ENCODE measurements at places on chromosomes 5 and 9. TPM values are rescaled to one million over a fixed set of nuclear protein-coding genes. Genes with fewer than 3 reads are reported as not detected.

The CCDC183 gene
- 0.49 TPM for total RNA-seq

The CAMSAP1 gene
- 26.7 TPM for total RNA-seq

The PPP2R2B gene
- 1.3 TPM for total RNA-seq

The BAAT gene
- 0.16 TPM for total RNA-seq

The TICAM2 gene
- total RNA-seq: 0.48 TPM

The MVB12B gene
- total RNA-seq: 3.7 TPM

The LCN2 gene
- total RNA-seq: not detected

The SPATA31D4 gene
- not detected for total RNA-seq

DNA sequence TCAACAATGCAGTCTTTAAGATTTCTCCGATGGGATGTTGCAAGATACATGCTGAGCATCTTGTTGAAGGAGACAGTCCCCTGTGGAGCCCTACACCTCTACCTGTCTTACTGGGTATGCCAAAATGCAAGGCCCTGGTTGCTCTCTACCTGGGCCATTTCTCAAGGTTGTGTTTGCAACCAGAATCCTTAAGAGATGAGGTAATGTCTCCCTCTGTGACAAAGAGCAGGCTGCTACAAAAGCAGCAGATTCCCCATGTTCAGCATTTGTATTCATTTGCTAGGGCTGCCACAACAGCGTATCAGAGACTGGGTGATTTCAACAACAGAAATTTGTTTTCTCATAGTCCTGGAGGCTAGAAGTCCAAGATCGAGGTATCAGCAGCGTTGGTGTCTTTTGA, 138.4 kb upstream of the RPS23 start:
- no peak for DNase-seq

DNA sequence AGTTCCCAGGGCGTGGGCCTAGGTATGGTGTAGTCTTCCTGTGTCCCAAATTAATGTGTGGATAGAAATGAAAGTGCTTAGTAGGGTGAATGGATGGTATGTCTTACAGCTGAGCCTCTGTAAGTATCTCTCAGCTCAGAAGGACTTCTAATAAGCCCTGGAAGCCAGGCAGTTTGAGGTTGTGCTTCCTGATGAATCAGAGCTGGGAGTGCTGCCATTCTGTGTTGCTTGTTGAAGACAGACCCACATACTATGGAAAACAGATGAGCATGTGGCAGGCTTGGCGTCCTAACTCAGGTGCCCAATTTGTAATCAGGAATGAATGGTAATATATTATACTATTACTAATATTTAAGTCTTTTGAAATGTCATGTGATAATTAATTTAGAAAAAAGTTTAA, 69.8 kb downstream of the CMYA5 start:
- no peak for DNase-seq

DNA sequence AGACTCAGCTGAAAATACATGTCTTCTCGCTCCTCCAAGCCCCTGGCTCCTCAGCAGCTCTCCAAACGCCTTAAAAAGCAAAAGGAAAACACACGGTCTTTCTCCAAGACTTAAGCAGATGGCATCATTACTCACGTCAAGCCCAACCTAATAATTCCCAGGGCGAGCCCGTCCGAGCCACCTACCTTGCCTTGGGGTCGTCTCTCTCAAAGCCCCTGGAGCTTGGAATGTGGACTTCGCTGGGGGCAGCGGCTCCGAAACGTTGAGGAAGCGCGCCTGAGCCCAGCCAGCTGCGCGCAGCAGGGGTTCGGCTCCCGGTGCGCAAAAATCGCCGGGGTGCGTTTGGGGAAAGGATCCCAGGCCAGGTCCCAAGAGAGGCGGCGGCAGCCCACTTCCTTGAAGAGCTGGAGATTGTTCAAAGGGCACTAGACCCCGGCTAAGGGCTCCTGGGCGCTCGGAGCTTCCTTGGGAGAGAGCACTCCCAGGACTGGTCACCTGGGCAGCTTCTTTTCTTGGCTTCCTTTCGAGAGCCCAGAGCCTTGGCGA, 395 bp downstream of the DRD1 start:
- no peak for DNase-seq

DNA sequence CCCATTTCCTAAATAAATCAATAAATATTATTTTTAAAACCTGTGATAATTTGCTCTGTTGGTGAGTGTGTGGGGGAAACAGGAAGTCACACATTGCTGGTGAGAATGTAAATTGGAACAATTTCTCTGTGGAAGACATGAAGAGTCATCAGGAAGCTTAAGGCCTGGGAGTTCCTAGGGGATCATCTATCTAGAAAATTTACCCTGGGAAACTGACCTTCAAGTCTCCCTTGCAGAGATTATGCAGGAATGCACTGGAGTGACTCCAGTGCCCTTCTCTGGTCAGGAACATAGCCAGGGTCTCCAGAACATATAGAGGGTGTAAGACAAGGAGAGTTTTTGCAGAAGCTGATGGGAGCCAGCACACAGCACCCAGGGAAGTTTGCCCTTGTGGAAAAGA, 13.0 kb upstream of the GCNT1 start:
- no peak for DNase-seq

DNA sequence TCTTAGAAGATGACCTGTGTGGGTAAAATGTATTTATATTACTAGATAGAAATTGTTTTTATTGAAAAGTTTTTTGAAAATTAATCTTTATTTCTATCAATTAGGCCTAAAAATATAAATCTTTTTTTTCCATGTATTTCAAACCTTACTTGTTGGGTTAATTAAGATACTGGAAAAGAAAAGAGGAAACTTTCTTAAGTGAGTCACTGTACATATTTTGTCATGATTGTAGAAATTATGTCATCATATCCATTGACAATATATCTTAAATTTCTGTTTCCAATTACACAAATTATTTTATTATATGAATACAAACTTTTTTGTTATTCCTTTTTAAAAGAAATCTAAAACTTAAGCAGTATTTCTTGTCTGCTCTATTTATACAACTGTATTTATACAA, 53.1 kb downstream of the RETREG1 start:
- DNase-seq: no peak

GRCh38 chr5:3393920-3394597, 201.6 kb upstream of the IRX1 start:
- no peak for DNase-seq

GRCh38 chr5:174101195-174101730, 55.8 kb downstream of the NSG2 start:
- DNase-seq: no peak

DNA sequence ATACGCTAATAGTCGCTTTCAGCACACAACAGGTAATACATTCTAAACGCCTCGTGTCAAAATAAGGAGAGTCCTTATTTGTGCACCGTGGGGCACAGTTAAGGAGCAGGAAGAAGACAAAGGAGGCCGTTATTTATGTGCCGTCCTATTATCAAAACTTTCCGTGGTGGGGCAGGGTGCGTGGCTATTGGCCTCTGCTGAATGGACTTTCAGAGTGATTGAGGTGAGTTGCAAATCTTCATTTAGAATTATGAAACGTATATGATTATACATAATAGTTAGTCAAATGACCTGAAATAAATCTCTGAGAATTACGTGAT, 833 bp downstream of the C5orf24 start:
- no peak for DNase-seq

DNA sequence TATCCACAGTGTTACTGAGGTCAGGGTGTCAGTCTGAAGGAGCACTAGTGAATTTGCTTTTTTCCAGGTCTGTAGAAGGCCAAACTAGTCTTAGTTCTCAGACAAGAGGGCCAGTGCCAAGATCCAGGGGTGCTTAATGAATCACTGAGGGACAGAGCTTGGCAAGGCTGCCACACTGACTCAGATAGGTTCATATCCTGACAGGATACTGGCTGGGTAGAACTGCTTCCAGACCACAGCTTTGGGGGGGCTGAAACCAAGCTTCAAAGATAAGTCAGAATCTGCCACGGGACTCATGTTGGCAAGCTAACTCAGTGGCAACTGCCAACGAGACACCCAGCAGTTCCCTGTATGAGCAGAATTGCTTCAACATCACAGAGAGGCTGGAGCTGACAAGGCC, 1125.4 kb downstream of the EFNA5 start:
- no peak for DNase-seq

- DNase-seq: no peak
Observed at GRCh38 chr5:35312267-35312666, 82.0 kb upstream of the PRLR start.

- no peak for DNase-seq
Observed at GRCh38 chr5:179152144-179152895, 92.1 kb downstream of the ZNF354C start.

GRCh38 chr5:124956471-124957029, 210.1 kb upstream of the ZNF608 start:
- DNase-seq: no peak

DNA sequence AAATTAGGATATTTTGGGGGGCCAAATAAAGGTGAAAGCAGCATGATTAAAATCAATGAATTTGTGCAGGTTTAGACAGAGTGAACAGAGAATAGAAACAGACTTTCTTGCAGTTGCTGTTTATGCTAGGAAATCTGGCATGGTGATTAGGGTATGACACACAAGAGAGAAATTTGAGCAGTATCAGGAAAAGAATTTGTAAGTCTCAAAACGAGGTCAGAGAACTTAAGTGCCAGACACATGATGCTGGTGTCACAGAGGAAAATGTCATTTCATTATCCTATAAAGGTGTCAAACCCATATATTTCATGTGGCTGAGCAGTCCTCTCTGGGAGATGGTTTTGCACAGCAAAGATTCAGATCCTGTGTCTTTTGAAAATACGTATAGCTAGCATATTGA, 15.7 kb downstream of the LVRN start:
- DNase-seq: no peak

DNA sequence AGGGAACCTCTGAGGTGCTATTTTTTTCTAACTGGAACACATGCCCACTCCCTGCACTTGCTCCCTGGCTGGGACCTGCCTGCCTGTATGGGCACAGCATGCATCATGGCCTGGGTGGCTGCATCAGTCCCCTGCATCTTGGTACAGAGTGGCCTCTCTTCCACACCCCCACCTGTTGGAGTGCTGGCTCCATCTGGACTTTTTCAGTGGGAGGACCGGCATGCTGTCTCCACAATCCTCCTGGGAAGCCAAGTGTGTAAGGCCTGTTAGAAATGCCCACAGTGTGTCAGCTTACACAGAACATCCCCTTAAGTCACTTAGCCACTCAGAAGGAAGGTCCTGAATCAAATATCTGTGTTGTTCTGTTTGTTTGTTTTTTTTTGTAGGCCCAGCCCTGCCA, 102.9 kb downstream of the MARCHF3 start:
- DNase-seq: no peak

GRCh38 chr5:530001-530955, 6.0 kb upstream of the SLC9A3 start:
- DNase-seq: no peak

- DNase-seq: no peak
Observed at GRCh38 chr5:169591636-169592035, 8.1 kb downstream of the SPDL1 start.

DNA sequence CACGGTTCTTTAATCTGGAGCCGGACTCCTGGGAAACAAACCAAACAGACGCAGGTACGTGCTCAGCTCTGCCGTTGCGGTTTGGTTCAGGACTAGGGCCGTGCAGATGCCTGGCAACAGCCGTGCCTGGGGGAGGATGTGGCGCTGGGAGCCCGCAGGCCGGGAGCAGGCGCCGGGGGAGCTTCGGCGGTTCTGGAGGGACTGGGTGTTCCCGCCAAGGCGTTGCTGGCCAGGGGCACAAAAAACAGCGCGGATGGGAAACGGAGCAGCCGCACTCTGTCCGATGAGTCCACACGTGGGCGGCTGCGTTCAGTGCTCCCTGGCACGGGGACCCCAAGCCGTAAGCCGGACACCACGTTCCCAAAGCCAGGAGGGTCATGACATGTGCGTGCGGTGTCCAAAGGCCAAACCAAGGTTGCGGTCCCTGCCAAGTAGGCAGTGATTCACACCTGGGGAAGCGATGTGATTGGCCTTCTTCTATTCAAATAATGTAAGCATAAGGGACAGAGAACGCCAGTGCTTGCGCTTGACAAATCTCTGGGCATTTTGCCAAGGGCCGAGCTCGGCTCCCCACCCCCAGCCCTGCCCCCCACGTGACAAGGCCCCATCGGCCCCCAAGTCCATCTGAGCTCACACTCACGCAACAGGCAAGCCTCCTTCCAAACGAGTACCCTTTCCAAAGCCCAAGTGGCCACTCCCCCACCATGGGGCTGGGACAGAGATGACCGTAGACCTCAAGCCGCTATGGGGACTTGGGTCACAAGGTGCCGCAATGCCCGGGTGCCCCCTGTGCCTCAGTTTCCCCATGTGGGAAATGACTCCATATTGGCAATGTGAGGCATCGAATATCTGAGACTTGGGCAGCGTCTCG, 49.7 kb upstream of the NKD2 start:
- DNase-seq: no peak

- no peak for DNase-seq
Observed at GRCh38 chr5:2738700-2739359, 12.6 kb downstream of the IRX2 start.

DNA sequence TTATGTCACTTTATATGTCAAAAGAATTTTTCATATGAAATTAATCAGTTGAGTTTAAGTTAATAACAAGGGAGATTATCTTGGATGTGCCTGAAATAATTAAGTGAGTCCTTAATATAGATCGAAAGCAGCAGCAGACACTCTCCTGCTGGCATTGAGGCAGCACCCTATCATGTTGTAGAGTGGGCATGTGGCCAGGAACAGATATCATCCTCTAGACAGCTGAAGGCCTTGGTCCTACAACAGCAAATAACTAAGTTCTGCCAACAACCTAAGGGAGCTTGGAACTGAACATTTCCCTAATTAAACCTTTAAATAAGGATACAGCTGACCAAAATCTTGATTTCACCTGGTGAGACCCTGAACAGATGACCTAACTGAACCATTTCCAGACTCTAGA, 25.8 kb upstream of the UGT3A1 start:
- no peak for DNase-seq

GRCh38 chr9:33265211-33265865, 489 bp downstream of the CHMP5 start:
- no peak for DNase-seq

GRCh38 chr5:134526483-134527155, 1.1 kb downstream of the JADE2 start:
- peak; percentile 54 for DNase-seq

DNA sequence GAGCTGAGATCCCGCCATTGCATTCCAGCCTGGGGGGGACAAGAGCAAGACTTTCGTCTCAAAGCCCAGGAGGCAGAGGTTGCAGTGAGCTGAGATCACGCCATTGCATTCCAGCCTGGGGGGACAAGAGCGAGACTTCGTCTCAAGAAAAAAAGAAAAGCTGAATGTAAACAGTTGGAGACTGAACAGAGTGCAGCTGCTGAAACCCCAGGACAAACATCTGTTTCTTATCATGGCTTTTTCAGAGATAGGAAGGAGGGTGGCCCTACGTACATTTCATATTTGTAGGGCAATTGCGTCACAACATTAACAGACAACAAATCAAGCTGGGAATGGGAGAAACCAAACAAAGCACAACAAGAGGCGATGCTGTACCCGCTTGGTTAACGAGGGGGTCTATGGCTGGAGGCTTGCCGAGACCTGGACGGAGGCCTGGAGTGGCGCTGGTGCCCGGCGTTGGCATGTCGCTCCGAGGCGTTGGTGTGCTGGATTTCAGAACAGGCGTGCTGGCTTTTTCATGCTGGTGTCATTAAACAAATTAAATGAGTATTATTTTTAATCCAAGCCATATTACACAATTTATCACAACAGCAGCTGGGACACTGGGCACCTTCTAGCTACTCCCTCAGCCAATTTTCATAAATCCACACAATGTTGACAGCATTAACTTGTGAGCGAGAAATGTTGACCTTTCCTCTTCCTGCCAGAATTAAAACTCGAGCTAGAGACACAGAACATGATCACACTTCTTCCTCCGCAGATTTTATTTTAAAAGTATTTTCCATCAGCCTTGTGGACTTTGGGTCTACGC, 76.1 kb downstream of the TLE1 start:
- DNase-seq: no peak

All from activated T-cell treated with anti-CD3 and anti-CD28 coated beads, Interleukin-2, amount 50 U/mL, for 4 hours (primary cell).